Hematopoietic multipotent progenitor cell treated with erythropoietin and hydrocortisone succinate and interleukin-3 and kit ligand, for 4 days (in vitro differentiated cells): ENCODE measurements at places on chromosomes 1 and 21.

DNA sequence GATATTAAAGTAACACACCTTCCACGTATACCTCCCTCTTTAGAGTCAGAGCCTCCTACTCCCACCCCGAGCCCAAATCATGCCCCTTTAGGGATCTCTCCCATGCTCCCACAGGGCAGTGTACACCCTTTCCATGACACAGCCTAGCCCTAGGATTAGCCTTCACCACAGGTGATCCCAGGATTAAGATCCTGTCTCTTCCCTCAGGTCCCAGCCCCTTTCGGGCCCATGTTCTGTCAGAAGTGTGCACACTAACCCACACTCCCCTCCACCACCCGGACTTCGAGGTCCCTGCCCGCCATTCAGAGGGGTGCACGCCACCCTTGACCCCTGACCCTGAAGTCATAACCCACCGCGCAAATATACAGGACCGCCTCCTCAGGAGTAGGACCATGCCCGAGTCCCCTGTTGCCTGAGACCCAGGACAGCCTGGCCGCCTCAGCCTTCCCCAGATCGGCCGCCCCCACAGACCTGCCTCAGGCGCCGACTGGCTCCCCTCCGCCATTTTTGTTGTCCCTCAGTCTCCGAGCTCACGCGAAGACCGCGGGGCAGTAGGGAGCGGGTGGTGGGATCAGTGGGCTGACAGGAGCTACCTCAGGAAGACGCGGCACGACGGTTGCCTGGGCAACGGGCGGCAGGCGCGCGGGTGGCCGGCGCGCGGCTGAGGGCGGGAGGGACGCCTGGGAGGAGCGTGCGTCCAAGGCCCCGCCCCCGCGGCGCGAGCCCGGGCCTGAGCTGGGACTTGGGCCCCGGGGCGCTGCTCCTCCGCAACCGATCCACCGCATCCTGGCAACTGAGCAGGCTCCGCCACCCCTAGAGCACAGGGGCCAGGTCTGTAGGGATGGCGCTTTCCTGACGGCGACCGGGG is at the start of gene AGBL4:
Gene AGBL4, minus strand, starts transcription at position 663 of the 868 bp plus-strand sequence.
- DNase-seq, result peak; percentile 50

GRCh38 chr1:32234792-32235191 is 12.2 kb upstream of the FAM167B start:
- DNase-seq, result no peak

DNA sequence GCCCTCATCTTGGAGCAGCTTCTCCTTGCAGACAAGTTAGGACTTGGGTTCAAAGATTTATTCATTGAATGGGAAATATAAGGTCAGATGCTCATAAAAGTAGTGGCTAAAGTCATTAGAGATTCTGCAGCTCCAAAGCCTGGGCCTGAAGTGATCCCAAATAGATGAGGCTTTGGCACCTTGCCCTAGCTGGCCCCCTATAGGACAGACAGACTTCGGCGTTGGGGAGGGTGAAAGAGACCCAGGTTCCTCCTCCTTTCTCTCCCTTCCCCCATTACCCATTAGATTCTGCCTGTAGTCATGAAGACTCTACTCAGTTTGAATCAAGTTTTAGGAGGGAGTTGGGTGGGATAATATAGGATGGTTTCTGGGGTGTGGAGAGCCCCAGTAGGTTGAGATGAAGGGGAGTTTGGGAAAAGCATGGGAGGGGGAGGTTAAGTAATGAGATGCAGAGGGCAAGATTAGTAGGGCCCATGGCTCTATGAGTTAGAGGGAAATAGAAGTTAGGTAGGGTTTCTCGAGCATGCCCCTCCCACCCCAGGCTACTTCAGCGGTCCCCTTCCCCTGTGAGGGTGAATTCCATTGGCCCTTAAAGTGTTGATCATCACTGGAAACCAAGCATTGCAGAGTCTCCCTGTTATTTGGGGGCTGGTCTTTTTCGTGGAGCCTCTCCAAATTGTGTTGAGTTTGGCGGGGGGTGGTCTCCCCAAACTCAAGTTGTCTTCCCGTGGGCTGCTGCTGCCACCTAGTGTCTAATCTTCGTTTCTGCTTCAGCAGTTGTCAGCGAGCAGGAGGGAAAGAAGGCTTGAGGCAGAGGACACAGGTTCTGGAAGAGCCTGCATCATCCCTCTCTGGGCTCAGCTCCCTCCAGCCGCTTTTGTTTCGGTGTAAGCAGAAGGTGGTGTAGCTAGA is 2.1 kb upstream of the AHDC1 start:
- peak; percentile 82 for DNase-seq

- DNase-seq, result no peak
These were observed 1271.0 kb downstream of the BRINP3 start for GRCh38 chr1:189206617-189207016.

- no peak for DNase-seq
These were observed 29.0 kb upstream of the BATF3 start for GRCh38 chr1:212728606-212729005.

DNA sequence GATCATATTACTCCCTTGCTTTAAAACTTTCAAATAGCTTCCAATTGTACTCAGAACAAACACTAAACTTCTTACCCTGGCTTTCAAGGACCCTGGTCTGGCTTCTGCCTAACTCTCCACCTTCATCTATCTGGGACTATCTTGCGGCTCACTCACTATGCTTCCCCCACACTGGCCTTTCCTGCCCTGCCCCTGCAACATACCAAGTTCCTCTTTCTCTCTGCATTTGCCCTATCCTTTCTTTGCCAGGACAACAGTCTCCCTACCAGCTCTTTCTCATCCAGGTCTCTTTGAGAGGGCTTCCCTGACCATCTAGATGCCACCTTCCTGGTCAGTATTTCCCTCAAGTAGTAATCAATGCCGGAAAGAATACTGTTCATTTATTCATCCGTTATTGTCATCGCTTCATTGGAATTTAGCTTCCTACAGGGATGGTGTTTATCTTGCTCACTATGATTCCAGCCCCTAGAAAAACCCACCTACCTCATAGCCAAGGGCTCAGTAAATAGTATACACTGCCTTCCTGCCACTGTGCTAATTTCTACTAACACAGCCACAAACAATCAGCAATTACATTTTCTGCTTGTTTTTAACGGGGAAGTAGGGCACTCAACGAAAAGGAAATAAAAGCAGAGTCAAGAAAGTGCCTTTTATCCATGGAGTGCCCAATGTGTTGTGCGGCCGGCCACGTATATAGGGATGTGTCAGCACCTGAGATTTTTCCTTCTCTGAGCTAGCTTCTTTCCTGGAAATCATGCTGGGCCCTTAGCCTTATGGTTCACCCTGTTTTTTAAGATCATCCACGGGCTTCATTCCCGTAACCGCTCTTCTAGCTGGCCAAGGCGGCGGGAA is 521 bp upstream of the CDC7 start:
- DNase-seq, result peak; percentile 87

- DNase-seq, result no peak
These were observed 5.1 kb upstream of the OSCP1 start for GRCh38 chr1:36455386-36455785.

GRCh38 chr1:2194319-2194897 is at the start of gene FAAP20:
Gene FAAP20, minus strand, starts transcription at chr1:2194772. Its CDS starts 23 bp downstream, at chr1:2194749.
- peak; percentile 83 for DNase-seq
